ENCODE measurements at places on chromosomes 5 and 9.

GRCh38 chr5:93674866-93675459 lies 66.4 kb downstream of the POU5F2 start:
- no peak for DNase-seq

GRCh38 chr9:99820685-99821395 lies 845 bp upstream of the NR4A3 start:
- DNase-seq = no peak

DNA sequence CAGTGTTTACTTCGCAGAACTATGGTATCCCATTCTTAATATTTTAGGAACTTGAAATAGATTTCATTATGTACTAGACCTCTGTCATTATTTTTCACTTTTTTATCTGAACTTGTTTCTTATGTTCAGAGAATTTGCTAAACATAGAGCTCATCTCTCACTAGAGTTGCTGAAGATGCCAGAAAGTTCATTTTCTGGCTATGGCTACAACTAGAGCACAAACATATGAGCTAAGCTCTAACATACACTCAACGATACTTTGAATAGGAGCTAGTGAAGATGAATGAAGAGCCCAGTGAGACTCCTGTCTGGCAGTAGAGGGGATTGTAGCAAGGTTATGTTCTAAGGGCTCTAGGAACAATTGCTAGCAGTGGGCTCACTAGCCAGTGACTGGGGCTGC lies 582.2 kb downstream of the KIF4B start:
- DNase-seq = no peak

DNA sequence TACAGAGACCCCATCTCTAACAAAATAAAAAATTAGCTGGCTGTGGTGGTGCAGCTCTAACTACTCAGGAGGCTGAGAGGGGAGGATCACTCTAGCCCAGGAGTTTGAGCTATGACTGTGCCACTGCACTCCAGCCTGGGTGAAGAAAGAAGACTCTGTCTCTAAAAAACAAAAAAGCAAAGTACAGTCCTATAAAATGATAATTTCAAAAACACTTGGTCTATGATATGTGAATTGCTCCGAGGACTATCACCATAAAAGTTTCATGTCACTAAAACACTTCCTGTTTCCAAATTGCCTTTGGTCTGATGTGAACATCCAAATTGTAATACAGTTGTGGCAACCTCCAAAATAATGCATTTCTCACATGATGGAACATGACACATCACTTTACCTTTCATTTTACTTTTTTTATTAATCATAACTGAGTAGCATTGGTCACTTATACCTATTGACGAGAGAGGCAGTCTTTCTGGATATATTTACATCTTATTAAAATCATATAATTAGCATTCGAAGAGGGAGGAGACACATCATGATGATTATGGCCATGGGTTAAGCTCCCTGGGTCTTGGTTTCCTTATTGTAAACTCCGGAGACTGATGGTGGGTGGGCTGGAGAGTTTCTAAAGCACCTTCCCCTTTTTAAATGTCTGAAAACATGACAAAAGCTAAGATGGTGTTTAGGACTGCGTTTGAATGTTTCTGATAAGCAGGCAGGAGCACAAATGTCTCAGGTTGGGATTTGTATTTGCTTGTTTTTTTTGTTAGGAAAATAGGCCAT lies 25.8 kb upstream of the CD180 start:
- DNase-seq = no peak

DNA sequence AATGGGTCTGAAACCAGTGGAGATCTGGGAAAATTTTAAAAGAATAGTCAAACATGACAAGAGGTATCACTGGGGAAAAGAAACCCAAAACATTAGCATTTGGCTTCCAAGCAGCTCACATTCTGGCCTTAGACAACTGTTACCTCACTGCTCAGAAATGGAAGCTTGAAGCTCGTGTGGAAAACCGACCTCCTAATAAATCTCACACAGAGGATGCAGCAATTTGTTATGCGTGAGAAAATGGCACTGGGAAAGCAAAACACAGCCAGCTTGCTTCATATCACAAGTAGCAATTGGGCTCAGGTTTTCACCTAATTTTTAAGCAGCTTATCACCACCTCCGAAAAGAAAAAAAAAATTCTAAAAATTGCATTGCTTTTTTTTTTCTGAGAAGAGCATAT lies 103.3 kb upstream of the TAS2R1 start:
- DNase-seq = no peak

All from activated T-cell treated with anti-CD3 and anti-CD28 coated beads, Interleukin-2, amount 50 U/mL, for 1 hour (primary cell).